ENCODE measurements at places on chromosomes 6 and 20. TPM values are rescaled to one million over a fixed set of nuclear protein-coding genes. Genes with fewer than 3 reads are reported as not detected.

GRCh38 chr20:57509665-57510237, 15.2 kb downstream of the CTCFL start:
- no peaks in the 10 kb centered on the region for H3K36me3 ChIP-seq
- H3K27ac ChIP-seq = no peak overlapping the region
- no peaks in the 10 kb centered on the region for H3K27me3 ChIP-seq
- DNase-seq = no peak

GRCh38 chr20:1660246-1660645, 2.7 kb upstream of the SIRPG start:
- DNase-seq = no peak
- no peak overlapping the region for H3K4me3 ChIP-seq
- H3K36me3 ChIP-seq = no peaks in the 10 kb centered on the region
- no peak overlapping the region for H3K27ac ChIP-seq

Gene MRPS18B
- 40.1 TPM for total RNA-seq

GRCh38 chr6:142537612-142538478, 236.0 kb downstream of the ADGRG6 start:
- H3K36me3 ChIP-seq = no peaks in the 10 kb centered on the region
- no peaks in the 10 kb centered on the region for H3K4me1 ChIP-seq
- H3K27ac ChIP-seq = no peak overlapping the region
- H3K4me3 ChIP-seq = no peak overlapping the region
- no peak for DNase-seq

All from hepatocyte (in vitro differentiated cells).